ENCODE measurements at places on chromosomes 5 and 9.

DNA sequence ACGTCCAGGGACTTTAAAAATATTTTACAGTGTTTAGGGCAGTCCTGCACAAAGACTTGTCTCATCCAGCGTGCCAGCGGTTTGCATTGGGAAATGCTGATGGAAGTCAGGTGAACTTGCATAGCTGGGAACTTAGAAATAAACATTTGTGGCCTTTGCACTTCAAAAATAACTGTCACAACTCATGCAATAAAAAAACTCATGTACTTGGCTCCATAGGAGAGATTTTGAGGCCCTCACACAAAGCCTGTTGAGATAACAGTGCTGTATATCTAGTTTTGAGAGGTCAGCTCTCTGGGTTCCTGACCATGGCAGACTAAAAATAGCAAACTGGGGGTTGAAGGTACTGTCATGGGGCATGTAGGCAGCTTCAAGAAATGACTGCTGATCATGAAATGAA is 5.5 kb downstream of the COMMD10 start:
- no peak for DNase-seq

GRCh38 chr5:123163225-123163876 is 74.3 kb downstream of the PRDM6 start:
- DNase-seq = no peak

DNA sequence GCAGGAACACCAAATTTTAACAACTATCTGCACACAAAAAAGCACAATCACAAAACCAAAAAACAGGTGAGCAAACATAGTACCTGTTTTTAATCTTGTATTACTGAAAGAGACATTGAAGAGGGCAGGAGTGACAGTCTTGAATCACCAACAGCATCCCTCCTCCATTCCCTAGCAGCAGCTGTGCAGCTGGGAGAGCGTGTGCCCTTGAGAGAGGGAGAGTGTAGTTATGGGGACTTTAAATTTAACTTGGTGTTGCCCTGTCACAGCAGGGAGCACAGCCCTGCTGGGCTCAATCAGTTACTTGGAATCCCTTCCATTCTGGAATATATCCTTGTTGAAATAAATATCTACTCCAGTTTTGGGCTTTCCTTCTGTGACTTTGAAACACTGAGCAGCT is 1938.7 kb upstream of the NUDT12 start:
- no peak for DNase-seq

GRCh38 chr9:83469722-83470121 is 68.5 kb downstream of the FRMD3 start:
- DNase-seq = no peak

DNA sequence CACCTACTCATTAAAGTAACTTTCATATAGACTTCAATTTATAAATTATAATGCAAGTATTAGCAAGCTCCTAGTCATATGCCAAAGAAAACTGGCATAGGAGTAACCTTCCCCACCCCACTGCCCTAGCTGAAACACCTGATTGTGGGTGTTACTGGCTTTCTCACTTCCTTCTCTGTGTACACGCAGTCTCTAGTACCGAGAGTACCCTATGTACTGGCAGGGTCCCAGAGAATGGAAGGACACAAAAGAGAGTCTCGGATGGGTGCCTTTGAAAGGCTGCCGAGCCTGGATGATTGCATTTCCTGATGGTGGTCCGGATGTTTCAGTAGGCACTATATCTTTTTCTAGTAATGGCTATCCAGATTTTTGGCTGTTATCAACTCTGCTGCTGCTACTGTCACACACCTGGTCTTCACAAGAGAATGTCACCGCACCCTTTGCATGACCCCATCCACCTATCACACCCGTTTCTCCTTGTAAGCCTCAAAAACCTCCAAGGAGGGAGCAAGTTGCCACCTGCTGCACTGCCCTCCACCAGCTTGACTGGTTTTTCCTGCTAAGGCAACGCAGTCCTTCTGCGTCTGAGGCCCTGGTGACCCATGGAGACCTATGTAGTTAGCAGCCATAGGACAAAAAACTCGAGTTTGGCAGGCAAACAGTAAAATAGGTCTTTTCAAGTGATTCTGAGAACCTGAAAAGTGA is 53.8 kb upstream of the CLINT1 start:
- DNase-seq = no peak

- no peak for DNase-seq
Observed at GRCh38 chr5:55456216-55456895, 78.4 kb downstream of the PLPP1 start.

DNA sequence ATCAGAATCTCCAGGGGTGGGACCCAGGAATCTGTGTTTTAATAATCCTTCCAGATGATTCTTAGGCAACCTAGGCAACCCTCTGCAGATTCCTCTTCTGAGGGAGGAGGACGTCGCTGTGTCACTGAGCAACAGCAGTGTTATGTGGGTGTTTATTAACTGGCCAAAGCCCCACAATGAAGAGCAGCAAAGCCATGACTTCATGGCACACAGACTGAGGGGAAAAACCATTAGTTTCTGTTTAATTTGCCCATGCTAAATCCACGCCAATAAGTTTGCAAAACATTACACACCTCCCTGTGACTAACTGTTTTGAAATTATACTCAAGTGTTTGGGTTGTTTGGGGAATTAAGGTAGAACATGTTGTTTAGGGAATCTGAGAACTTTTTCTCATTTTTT is 83.7 kb upstream of the TMED7 start:
- DNase-seq = no peak

DNA sequence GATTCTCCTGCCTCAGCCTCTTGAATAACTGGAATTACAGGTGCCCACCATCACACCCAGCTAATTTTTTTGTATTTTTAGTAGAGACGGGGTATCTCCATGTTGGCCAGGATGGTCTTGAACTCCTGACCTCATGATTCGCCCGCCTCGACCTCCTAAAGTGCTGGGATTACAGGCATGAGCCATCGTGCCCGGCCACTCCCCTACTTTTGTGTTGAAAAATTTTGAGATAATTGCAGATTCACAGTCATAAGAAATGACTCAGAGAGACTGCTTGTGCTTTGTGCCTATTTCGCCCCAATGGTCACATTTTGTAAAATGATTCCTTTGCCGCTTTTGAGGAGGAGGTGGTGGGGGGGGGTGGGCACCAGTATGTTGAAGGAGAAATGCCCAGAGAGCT is 48.1 kb upstream of the SH3PXD2B start:
- DNase-seq = no peak

DNA sequence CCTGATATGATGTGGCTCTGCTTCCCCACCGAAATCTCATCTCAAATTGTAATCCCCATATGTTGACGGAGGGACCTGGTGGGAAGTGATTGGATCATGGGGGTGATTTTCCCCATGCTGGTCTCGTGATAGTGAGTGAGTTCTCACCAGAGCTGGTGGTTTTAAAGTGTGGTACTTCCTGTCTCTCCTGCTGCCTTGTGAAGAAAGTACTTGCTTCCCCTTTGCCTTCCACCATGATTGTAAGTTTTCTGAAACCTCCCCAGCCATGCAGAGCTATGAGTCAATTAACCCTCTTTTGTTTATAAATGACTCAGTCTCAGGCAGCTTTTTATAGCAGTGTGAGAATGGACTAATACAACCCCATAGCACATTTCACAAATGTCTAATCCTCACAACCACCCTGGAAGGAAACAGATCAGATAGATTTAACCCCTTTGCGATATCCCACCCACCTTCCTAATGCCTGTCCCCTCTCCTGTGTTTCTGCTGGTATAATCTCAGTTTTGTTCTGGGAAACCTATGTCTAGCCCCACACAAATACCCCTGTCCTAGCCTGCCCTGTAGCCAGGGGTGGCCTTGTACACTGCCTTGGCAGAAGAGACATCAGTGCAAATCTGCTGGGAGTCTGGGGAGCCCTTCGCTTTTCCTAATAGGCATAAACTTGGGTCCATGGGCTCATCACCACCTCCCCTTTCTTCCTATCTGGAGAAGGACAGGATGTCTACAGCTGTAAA is 157.0 kb upstream of the RAI14 start:
- no peak for DNase-seq

GRCh38 chr5:126422994-126423788 is at the start of gene GRAMD2B:
Gene GRAMD2B, plus strand, starts transcription at chr5:126423409. Its CDS starts 198 bp downstream, at chr5:126423607.
- peak; percentile 57 for DNase-seq

DNA sequence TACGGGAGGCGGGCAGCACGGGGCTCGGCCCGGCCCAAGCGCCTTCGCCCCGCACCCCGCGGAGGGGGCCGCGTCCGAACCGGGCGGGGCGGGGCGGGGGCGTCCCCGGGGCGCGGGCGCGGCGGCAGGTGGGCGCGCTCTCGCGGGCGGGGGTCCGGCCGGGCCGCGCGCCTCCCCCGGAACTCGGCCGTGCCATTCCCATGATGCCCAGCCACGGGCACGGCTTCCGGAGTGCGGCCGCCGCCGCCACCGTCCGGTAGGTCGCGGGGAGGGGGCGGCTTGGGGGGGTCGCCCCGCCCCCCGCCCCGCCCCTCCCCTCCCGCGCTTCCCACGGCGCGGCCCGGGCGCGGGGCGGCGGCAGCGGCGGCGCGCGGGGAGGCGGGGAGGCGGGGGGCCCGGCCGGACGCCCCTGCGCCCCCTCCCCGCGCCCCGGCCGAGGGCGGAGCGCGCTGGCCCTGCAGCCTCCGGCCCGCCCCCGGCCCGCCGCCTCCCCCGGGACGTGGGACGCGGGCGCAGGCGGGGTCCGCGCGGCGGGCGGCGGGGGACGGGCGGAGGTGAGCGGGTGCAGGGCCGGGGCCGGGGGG is at the start of gene PPP1R26:
Gene PPP1R26, plus strand, starts transcription at position 314 of the 584 bp plus-strand sequence. CDS start 4,729 bp downstream, outside the sequence.
- DNase-seq = no peak

DNA sequence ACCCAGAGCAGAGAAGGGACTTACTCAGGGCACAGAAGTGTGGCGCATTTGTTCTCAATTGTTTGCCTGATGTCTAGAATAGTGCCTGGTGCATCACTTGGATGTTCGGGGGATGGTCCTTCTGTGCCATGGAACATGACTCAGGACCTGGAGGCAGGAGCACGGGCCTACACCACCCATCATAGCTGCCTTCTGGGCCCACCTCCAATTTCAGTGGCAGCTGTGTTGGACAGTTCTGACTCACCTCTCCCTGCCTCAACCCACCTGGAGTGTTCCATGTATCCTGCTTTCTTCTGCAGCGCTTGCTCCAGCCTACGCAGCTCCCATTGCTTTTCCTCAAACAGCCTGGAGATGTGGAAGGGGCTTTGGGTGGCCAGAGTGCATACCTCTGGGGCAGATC is 12.5 kb upstream of the CXCL14 start:
- no peak for DNase-seq

GRCh38 chr9:110744715-110745384 is 76.3 kb downstream of the MUSK start:
- DNase-seq = peak; percentile 48

DNA sequence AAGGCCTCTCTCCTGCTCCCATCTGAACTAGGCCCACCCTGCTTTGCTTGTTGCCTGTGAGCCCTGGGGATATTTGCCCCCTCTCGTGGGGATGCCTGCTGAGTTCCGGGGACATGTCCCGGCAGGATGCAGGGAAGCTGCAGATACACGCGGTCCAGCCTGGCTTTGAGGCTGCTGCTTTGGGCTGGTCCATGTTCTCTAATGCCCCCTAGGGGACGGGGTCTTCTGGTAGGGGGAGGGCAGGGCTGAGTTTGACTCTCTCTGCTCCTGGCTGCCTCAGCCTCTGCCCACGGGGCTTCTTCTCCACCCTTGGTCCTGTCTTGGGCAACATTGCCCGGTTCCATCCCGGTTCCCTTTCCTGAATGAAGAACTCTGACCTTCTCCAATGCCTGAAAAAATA is 84.9 kb upstream of the ASS1 start:
- no peak for DNase-seq

GRCh38 chr5:78830528-78831046 is 154.5 kb downstream of the ARSB start:
- no peak for DNase-seq

DNA sequence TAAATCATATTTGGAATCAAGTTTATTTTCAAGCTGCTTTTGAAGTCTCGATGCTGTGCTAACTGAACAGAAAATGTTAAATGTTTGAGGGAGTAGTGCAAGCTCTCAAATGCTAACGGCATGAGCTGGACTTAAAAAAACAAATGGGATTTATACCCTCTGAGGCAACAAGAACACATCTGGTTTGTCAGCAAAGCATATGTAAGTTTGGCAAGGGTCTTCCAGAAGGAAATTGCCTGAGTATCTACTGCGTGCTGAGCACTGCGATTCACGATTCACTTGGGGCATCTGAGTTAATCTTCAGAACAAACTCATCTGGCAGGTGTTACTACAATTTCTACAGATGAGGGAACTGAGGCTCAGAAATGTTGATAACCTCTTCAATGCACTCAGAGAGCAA is 98.4 kb upstream of the C9orf72 start:
- no peak for DNase-seq

DNA sequence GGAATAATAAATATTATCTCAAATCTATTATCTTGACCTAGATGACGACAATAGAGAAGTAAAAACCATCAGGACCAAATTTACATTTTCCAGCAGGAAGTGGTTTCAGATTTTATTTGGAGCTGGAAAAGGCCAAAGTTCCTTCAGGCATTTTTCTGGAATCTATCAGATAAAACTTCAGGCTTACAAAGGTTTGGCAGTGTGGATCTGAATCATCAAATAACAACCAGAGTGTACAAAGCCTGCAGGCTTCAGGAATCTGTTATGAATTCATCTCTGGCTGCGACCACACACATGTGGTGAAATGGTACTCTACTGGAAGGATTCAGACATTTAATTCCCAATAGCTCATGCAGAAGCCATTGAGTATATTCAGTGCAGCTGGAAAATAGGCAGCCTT is 726.4 kb upstream of the GRAMD2B start:
- DNase-seq = peak; percentile 17

GRCh38 chr5:19406576-19407365 is 581.2 kb downstream of the CDH18 start:
- no peak for DNase-seq

DNA sequence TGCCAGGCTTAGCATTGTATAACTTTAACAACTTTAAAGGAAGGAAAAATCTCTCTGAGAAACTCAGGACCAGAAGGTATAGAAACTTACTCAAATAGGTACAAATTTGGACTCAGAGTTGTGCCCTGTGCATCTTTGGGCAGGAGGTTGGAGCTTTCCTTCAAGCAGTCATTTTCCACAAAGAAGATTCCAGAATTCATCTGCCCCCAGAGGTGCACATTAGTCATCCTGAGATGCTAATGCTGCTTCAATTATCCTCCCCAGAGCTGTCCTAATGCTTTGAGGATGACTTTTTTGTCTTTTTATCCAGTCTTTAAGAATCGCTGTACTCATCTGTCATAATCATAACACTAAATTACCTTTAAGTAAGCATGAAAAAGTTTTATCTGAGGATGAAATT is 243.0 kb upstream of the WWC1 start:
- no peak for DNase-seq
